ENCODE measurements at places on chromosomes 7 and 10. TPM values are rescaled to one million over a fixed set of nuclear protein-coding genes. Genes with fewer than 3 reads are reported as not detected.

PPP1R9A gene
- 0.51 TPM for polyA plus RNA-seq

FXYD4 gene
- not detected for polyA plus RNA-seq

EPO gene
- not detected for polyA plus RNA-seq

EVX1 gene
- polyA plus RNA-seq = not detected

AKR1C2 gene
- 37.5 TPM for polyA plus RNA-seq

TUBB8 gene
- polyA plus RNA-seq = not detected

UCMA gene
- polyA plus RNA-seq = not detected

LIPM gene
- polyA plus RNA-seq = not detected

KEL gene
- 1.7 TPM for polyA plus RNA-seq

CCDC172 gene
- polyA plus RNA-seq = not detected

EN2 gene
- 0.01 TPM for polyA plus RNA-seq

ZFAND2A gene
- polyA plus RNA-seq = 24.8 TPM

TACC2 gene
- 51.8 TPM for polyA plus RNA-seq

ECHS1 gene
- 105 TPM for polyA plus RNA-seq

RBM28 gene
- 20.1 TPM for polyA plus RNA-seq

RELN gene
- 0.10 TPM for polyA plus RNA-seq

KCTD7 gene
- polyA plus RNA-seq = 1.9 TPM

TAS2R3 gene
- not detected for polyA plus RNA-seq

SPDYE16 gene
- 0.08 TPM for polyA plus RNA-seq

SLC18A3 gene
- polyA plus RNA-seq = not detected

PRKAR2B gene
- 6.5 TPM for polyA plus RNA-seq

H2BK1 gene
- polyA plus RNA-seq = not detected

C1GALT1 gene
- polyA plus RNA-seq = 17.1 TPM

CACUL1 gene
- polyA plus RNA-seq = 6.5 TPM

CD36 gene
- 2.6 TPM for polyA plus RNA-seq

SFRP5 gene
- polyA plus RNA-seq = 0.88 TPM

NYAP1 gene
- 0.32 TPM for polyA plus RNA-seq

CFAP69 gene
- polyA plus RNA-seq = 1.4 TPM

HECW1 gene
- 0.47 TPM for polyA plus RNA-seq

SPRN gene
- polyA plus RNA-seq = 0.11 TPM

RASA4B gene
- 4.9 TPM for polyA plus RNA-seq

ASIC3 gene
- polyA plus RNA-seq = 1.1 TPM

EGFR gene
- 12.8 TPM for polyA plus RNA-seq

CALHM3 gene
- polyA plus RNA-seq = not detected

TNPO3 gene
- polyA plus RNA-seq = 19.9 TPM

DNAJC2 gene
- 18.5 TPM for polyA plus RNA-seq

C10orf88 gene
- polyA plus RNA-seq = 4.0 TPM

CYP3A5 gene
- 16.1 TPM for polyA plus RNA-seq

C10orf53 gene
- not detected for polyA plus RNA-seq

WDFY4 gene
- 0.43 TPM for polyA plus RNA-seq
